ENCODE measurements at places on chromosomes 6 and 20. TPM values are rescaled to one million over a fixed set of nuclear protein-coding genes. Genes with fewer than 3 reads are reported as not detected.

Gene OPRL1
- total RNA-seq: 0.95 TPM

Gene TP53TG5
- total RNA-seq: not detected

Gene CST2
- not detected for total RNA-seq

- no peak overlapping the region for H3K27ac ChIP-seq
- H3K4me3 ChIP-seq: no peak overlapping the region
These were observed 29.5 kb downstream of the GPX5 start for GRCh38 chr6:28555136-28555535.
